ENCODE measurements at places on chromosomes 3 and 15.

GRCh38 chr3:484341-484740, 287.8 kb downstream of the CHL1 start:
- DNase-seq, result no peak

DNA sequence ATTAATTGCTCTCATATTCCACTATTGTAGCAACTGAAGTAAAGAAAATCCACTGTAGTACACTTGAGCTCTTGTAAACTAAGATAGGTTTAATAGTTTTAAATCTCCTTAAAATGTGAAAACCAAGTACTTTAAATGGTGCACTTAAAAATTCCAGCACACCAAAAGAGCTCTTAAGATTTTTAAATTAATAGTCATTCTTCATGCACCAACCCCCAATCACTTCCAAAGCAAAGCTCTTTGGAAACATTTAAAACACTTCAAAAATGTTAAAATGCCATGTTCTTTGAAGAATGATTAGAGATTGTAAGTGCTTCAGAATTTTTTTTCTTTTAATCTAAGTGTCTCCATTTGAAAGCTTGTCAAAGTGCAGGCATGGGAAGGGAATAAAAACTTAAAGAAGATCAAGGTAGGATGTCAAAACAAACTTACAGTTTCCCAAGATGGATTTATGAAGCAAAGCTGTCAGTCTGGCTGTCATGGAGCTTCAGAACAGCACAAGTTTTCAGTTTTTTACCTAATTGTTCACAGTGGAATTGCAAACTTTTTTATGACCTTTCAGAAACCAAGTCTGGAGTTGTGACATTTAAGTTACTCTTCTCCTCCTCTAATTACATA, 84.3 kb downstream of the ARPP21 start:
- no peak for DNase-seq

DNA sequence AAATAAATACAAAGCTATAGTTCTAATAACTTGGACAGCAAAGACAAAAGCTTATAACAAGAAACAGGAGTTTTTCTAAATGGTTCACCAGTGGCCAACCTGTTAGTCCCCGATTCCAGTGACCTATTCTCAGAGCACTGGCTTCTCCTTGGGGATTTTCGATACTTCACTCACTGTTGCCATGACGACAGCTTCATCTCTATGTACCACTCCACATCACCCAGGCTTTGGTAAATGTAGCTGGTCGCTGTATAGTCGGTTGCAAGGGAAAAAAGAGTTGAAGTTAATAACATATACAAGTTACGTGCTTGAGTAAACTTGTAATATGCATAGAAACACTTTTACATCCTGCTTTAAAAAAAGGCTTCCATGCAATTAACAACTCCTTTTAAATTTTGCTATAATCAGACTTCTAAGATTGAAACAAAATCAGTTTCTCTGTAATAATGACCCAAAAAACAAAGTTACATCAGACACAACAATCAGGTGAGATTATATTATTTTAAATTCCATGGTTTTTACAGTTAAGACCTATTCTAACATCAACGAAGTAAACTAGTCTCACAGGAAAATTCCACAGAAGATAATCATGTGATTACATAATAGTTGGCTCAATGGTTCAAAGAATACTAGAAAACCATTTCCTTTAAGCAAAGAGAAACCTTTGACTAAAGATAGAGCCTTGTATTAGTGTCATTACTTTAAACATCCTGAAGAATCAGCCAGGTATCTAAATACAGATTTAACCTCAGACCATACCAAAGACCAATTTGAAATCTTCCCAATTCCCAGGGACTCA, 2.9 kb downstream of the CCNL1 start:
- no peak for DNase-seq

DNA sequence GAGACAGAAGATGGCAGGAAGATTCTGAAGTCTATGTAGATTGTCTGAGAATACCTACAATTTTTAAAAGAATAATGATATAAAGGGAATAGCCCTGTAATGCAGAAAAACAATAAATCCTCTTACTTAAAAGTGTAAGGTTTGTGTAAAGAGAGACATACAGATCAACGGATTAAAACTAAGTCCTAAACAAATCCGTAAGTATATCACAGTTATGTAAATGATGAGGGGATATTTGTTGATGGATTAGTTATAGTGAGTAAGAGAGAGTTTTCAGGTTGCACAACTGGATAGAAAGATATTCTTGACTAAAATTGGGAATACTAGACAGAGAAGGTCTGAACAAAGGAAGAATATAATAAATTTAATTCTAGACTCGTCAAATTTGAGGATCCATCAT, 179.6 kb downstream of the TBC1D5 start:
- DNase-seq, result no peak

DNA sequence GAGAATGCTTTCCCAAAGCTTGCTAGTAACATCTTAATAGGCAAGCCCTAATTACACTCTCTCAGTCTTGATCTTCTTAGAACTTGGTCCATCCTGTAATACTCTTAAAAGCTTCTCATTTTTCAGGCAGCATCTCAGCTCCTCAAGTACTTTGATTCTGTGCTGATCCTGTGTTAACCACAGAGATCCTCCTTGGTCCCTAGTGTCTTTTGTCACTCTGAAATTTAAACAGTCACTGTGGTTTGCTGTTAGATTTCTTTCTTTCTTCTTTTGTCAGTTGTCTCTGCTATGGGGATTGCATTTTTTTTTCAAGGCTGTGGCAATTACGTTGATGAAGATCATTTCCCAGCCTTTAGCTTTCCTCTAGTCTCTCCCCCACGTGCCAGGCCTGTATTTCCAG, 26.0 kb upstream of the UBE3A start:
- no peak for DNase-seq

GRCh38 chr15:38454696-38455090, 766 bp downstream of the FAM98B start:
- no peak for DNase-seq

- no peak for DNase-seq
These were observed 506.8 kb downstream of the PDCD6IP start for GRCh38 chr3:34305266-34305665.
